ENCODE measurements at places on chromosomes 13 and 19.

DNA sequence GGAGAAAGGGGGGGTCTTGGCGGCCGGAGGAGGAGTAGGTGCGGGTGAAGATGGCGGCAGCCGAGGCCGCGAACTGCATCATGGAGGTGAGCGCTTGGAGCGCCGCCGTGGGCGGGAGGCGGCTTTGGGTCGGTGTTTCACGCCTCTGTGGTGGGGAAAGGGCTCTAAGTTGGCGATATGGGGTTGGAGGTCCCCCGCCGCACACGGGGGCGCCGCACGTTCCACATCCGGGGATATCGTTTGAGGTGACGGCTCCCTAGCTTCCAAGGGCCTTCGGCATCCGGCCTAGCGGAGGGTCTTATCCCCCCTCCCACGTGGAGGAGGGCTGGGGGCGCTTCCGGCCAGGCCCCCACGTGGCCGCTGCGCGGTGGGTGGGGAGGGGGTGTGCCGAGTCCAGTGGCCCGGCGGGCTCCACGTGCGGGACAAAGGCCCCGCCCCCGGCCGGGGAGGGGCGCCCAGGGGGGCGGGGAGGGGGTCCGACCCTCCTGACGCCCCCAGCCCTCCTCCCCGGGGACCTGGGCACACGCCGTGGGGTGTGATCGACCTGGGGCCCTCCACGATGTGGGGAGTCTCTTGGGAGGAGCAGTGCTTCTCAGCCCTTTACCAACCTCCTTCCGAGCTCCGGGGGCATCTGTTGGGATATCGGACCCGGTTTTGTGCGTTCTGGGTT is at the start of gene PRMT1:
Gene PRMT1 (plus strand): TSS at position 41 of the 670 bp plus-strand sequence. CDS start 10 bp downstream, at position 51.
- no peak for DNase-seq

GRCh38 chr19:56091751-56092546 is 29.1 kb downstream of the ZNF787 start:
- peak; percentile 66 for DNase-seq

- no peak for DNase-seq
Measured at GRCh38 chr13:75764251-75764925, 128.3 kb downstream of the LMO7 start.

DNA sequence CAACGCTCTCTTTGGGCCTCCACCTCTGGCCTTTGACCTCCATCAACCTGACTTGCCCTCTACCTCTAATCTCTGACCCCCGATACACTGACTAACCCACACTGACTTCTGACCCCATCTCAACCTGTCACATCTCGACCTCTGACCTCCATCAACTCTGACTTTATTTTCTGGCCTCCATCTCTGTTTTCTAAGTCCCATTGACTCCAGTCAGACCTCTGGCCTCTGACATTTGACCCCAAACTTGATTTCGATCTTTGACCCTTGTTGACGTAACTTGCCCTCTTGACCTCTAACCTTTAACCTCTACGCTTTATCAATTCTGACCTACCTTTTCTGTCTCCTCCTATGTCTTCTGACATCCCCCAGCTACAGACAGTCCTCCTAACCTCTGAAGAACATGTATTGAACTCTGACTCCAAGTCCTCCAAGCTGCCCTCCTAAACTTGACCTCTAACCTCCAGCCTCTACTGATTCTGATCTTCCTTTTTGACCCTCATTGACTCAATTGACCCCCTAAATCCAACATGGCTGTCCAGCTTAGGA is 780 bp downstream of the ACP4 start:
- no peak for DNase-seq

- DNase-seq = no peak
Measured at GRCh38 chr13:71644579-71644978, 222.4 kb downstream of the DACH1 start.

- no peak for DNase-seq
Measured at GRCh38 chr19:15623711-15624318, 8.8 kb downstream of the CYP4F8 start.

- DNase-seq = no peak
Measured at GRCh38 chr13:73119612-73120011, 60.8 kb downstream of the KLF5 start.

GRCh38 chr19:2428321-2428690 is 920 bp upstream of the TIMM13 start:
- DNase-seq = no peak

- no peak for DNase-seq
Measured at GRCh38 chr13:23348262-23349127, 85.0 kb downstream of the SACS start.

GRCh38 chr13:112894673-112895481 is 74.1 kb upstream of the MCF2L start:
- no peak for DNase-seq

GRCh38 chr13:88000239-88000638 is 329.1 kb downstream of the SLITRK5 start:
- no peak for DNase-seq

- DNase-seq = no peak
Measured at GRCh38 chr13:111367340-111367739, 46.9 kb downstream of the TEX29 start.

DNA sequence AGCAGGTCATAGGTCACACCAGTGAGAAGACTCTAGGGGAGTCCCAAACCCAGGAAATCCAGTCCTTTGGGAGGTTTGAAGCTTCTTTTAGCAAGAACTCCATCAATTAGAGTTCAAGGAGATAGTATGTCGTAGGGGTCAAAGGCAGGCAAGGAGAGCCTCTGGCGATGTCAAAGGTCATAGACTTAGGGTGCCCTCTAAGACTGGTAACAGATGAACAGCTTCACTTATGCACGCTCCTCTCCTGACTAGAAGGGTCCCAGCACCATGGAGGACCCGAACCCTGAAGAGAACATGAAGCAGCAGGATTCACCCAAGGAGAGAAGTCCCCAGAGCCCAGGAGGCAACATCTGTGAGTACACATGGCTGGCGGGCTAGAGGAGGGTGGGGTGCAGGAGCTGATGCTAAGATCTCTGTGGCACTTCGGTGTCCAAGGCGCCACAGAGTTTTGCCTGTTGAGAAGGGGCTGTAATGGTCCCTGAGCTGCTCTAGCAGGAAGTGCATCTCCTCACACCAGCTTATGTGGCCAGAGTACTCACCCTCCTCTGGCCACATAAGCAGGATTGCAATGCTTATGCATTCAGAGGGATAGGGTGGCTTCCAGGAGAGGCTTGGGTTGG is 557 bp downstream of the ZNF576 start:
- no peak for DNase-seq

DNA sequence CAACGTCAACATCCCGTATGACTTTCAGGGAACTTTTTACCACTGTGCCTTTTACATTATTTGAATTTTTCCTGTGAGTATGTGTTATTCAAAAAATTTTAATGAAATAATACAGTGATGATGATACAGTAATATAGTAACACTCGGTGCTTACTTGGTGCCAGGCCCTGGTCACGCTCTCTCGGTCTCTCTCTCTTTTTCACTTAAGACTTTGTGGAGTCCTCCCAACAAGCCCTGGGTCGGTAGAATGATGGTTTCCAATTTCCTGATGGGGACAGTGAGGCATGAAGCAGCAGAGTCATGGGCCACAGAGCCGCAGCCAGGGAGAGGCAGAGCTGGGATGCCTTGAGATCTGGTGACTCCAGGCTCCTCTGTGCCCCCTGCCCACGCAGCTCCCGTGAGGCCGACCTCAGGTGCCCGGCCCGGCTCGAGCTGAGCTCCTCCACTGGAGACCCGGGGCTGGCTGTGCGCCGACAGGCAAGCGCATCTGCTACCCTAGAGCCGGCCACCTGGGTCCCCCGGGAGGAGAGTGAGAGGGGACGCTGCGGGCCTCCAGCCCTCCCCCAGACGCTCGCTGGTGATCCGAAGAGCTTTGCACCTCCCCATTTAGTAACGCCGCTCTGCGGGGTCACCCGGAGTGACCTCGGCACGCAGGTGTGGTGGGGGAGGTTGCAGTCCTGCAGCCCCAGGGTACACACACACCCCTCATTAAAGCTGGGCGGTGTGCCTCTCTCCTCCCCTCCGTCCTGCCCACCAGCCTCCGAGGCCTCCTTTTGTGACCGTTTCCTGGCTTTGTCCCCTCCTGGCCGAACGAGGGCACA is 4.4 kb upstream of the SBK3 start:
- no peak for DNase-seq

- DNase-seq = no peak
Measured at GRCh38 chr13:39893808-39894207, 238.3 kb downstream of the COG6 start.

GRCh38 chr13:110398564-110399507 is 91.8 kb downstream of the COL4A2 start:
- no peak for DNase-seq

DNA sequence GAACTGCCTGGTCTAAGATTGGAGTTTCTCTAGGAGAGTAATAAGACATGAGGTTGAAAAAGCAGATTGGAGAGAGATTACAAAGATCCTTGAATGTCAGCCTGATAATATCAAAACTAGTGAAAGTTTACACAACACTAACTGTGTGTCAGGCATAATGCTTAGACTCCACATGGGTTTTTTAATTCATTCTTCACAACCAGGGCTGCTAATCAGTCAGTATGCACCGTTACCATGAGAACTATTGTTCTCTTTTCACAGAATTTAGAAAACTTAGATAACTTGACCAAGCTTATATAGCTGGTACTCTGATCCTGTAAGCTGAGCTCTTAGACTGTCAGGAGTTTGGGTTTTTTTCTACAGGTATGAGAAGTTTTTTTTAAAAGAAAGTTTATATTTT is 46.6 kb upstream of the TSC22D1 start:
- DNase-seq = no peak

GRCh38 chr13:29434217-29434945 is 161.1 kb downstream of the SLC7A1 start:
- DNase-seq = no peak
